ENCODE measurements at places on chromosomes 2 and 18.
A peak's percentile ranks its signal among the peaks of the same experiment; 100 is the strongest.

- no peak for DNase-seq
Observed at GRCh38 chr2:86697551-86698104, 22.5 kb upstream of the RMND5A start.

- DNase-seq, result no peak
Observed at GRCh38 chr18:45976566-45976965, 9.4 kb upstream of the EPG5 start.

GRCh38 chr2:182824056-182824766 is 42.2 kb downstream of the FRZB start:
- peak; percentile 3 for DNase-seq

DNA sequence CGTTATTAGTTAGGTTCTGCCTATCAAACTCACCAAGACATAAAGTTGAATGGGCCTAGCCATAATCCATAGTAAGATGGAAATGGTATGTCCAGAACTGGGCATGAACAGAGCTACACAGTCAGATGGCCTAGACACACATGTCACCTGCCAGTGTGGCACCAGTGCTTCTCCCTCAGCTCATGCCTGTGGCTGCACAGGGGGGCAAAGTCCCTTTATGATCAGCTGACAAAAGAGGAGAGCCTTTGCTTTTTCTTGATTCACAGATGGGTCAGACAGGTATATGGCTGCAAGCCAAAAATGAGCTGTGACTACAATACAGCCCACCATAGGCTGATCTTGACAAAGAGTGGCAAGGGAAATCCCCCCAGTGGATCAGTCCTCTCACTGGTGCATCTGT is 28.3 kb upstream of the STARD7 start:
- no peak for DNase-seq

- no peak for DNase-seq
Observed at GRCh38 chr2:186919296-186919695, 70.3 kb upstream of the ZSWIM2 start.

GRCh38 chr2:75287624-75288316 is 88.5 kb upstream of the TACR1 start:
- no peak for DNase-seq

GRCh38 chr2:88838165-88838635 is 146.7 kb downstream of the RPIA start:
- DNase-seq, result no peak

DNA sequence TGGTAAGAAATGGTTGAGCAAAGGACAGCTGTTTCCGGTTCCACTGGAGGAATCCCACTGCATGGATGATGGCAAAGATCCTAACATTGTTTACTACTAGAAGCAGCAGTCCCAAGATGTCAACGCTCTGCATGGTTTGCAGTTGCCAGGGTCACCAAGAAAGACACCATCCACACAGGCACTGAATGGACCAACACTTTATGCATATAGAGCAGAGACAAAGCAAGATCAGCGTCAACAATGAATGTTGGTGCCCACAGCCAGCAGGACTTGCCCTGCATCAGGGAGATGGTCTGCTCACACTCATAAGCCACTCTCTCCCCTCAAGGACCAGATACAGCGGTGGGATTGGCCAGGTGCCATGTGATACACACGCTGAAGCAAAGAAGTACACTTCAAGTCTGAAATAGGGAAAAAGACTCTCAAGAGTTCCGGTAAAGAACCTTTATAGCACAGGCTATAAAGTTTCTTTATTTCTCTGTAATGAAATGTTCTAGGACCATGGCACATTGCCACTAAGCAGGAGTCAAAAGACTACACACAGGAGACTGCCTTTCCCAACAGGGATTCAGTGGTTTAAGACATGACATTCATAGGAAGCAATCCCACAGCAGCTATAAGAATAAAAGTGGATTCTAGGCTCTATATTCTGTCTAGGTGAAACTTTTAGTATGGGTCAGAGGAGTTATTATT is 133.2 kb upstream of the EPHA4 start:
- DNase-seq, result no peak

GRCh38 chr18:72895548-72895947 is 27.8 kb upstream of the NETO1 start:
- no peak for DNase-seq

DNA sequence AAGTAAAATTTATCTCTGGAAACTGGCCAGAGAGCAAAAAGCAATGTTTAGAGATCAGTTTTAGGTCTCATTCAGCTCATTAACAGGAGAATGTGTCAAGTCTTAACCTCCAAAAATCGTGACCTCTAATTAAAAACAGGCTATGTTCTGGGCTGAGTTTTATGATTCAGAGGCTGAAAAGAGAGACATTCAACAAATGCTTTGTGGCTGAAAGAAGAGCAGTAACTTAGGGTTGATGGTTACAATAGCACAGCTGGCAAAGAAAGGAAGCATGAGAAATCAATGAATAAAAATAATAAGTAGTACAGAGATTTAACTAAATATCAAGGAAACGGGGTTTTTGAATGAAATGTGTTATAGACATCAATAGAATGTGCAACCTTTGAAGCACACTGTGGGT is 13.1 kb downstream of the TGIF1 start:
- DNase-seq, result no peak

DNA sequence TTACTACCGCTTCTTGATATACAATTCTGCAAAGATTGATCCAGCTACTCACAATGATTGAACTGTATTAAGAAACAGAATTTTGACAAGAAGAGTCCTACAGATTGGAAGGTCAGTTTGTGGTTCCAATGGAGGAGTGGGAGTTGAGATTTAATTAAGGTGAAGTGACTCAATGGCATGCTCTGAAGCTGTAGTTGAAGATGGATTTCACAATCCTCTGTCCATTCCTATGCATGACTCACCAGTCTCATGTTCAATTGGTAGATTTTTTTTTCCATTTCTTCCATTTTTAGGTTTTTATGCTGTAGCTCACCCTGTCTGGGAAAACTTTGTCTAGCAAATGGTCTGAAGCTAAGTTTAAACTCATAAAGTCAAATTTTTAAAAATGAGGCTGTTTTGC is 83.3 kb downstream of the DPP4 start:
- DNase-seq, result no peak

DNA sequence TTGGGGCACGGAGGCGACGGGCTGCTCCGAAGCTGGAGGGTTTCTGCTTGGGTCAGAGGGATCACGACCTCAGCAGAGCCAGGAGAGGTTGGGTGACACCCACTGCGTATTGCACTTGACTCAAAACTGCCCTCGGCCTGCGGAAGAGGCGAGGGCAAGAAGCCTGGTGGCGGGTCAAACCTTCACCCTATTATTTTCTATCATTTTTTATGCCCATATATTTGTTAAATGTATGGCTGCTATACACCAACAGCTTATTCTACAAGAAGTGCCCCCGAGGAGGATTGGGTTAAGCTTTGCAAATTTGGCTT is 12.6 kb upstream of the SATB2 start:
- no peak for DNase-seq

DNA sequence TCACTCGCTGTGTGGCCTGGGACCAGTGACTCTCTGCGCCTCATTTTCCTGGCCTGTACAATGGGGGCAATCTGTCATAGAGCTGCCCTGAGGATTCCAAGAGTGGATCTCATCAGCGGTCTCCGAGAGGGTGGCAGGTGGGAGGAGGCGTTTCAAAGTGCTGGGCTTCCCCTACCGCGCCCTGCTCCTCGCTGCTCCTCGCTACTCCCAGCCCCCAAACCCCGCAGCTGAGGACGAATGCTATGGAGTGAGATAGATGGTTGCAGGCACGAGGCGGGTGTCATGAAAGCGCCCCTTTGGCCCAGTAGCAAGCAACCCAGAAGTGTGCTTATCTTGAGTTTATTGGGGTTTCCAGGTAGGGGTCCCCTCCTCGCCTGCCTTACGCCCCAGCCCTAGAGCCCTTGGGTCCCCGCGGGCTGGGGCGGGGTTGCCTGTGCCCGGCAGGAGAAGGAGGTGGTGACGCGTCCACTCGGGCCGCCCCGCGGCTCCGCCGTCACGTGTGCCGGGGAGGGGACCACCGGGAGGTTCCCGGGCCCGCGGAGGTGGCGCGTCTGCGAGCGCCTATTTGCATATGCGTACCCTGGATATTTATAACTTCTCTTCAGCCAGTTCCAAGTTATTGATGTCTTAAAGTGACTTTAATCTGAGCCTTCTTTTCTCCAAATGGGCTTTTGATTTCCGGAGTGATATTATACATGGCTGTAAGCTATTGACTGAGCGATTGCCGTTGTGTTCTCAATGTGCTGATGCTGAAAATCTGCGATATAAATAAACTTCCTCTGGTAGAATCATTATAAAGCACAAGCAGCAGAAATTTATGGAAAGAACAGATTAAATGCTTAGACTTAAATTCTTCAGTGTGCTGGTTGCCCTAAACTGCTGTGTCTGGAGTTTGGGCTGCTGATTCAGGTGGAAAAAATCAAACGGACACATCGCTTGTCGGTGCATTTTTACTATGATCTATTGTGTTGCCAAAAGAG is 263.7 kb downstream of the ATAD2B start:
- no peak for DNase-seq

DNA sequence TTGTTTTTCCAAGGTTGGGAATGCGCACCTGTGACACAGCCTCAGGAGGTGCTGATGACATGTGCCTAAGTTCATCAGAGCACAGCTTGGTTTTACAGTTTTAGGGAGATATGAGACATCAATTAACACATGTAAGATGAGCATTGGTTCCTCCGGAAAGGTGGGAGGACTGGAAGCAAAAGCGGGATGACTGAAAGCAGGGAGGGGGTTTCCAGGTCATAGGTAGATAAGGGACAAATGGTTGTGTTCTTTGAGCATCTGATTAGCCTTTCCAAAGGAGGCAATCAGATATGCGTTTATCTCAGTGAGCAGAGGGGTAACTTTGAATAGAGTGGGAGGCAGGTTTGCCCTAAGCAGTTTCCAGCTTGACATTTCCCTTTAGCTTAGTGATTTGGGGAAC is 26.3 kb downstream of the CAPG start:
- no peak for DNase-seq

DNA sequence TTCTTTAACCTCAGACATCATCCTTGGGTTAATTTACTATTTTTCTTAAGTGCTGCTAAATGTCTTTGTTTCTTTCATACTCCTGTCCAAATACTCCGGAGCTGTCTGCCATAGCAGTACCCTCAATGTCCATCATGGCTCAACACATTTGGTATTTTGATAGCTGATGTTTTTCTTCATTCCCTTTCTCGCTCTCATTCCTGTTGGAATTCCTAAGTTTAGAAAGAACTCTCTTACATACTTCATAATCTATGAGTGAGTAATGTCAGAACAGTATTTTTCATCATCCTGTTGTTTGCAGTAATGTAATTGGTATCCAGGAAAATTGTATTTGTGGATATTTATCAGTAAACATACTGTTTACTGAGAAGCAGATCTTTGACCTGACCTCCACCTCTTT is 282.9 kb downstream of the PTGR3 start:
- DNase-seq, result no peak

DNA sequence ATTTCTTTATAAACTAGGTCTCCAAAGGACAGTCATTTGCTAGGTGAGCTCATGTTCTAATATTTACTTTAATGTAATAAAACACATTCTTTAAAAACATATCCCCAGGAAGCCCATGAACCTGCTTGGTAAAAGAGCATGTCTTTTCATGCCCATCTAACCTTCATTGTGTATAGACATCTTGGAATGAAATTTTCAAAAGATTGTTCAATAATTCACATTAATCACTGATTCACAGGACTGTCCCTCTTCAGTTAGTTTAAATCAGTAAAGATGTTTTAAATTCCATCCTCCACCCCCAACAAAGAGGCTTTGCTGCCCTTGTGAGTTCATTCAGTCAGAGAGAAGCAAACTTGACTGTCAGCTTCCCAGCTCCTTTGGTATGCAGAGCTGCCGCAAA is 633.4 kb upstream of the CELF4 start:
- DNase-seq, result no peak

GRCh38 chr18:55229682-55230081 is 270.4 kb upstream of the CCDC68 start:
- no peak for DNase-seq

DNA sequence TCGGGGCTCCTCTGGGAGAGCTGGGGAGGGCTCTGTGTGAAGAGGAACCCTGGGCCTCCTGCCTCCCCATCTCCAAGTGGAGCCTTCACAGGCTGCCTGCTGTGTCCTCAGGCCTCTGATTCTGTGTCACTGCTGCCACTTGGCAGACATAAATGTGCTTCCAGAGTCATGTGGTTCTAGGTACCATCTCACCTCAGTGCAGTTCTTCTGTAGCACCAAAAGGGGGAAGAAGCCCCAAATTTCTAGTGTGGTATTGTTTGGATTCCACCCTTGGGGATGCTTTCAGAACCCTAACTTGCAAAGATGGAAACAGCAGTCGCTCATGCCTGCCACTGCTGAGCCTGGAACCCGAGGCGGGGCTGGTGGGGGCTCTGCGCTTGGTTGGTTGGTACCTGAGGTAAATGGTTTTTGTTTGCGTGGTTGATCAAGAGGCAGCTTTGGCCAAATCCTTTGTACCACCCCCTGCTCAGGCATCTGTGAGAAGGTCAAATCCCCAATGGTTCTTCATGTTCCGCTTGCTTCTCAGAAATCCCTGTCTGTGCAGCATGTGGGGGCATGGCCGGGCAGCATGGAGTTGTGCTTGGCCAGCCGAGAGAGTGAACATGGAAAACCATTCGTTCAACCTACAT is 27.5 kb downstream of the COA5 start:
- no peak for DNase-seq

DNA sequence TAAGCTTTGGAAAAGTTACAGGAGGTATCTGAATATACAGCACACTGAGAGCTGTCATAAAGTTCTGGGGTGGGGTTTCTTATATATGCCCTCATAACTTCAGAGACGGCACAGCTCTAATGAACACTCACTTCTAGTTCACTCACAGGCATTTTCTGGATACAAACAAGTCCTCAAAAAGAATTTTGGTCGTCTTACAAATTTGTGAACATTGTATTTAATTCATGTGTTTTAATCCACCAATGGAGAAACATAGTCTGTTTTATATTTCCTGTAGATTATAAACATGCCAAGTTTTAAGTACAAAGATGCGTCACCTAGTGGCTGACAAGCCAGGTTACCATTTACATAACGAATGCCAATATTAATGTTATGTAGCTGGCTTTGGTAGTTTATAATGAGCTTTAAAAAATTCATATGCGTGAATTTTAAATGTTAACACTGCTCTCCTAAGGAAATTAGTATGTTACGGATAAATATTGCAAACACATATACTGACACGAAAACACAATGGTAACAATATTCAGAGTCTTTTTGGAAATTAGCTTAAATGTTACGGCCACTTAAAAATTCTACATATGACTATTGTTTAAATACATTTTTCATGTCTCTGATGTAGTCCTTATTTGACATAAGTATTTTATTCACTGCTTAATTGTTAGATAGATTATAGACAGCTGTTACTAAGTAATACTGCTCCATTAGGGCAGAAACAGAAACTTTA is 2.5 kb downstream of the COL3A1 start:
- DNase-seq, result no peak

DNA sequence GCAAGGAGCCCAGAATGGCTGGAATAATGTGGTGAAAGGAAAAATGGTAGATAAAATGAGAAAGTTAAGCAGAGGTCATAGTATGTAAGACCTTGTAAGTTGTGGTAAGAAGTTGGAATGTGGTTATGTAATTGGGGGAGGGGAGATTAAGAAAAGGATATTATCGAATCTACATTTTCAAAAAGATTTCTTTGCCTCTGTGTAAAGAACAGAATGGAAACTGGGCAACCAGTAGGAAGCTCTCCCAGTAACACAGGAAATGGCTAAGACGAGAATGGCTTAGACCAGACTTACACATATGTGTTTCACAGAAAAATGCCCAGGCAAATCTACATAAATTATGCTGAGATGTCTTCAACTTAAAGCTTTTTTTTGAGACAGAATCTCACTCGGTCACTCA is 13.2 kb downstream of the MEMO1 start:
- DNase-seq, result no peak

- DNase-seq, result no peak
Observed at GRCh38 chr2:150426315-150426714, 61.2 kb downstream of the RND3 start.

All from cerebellar nuclear complex (tissue), 1 donor.